ENCODE measurements at places on chromosomes 5 and 9.

GRCh38 chr5:148639081-148639480 lies 15.2 kb downstream of the HTR4 start:
- DNase-seq: no peak

DNA sequence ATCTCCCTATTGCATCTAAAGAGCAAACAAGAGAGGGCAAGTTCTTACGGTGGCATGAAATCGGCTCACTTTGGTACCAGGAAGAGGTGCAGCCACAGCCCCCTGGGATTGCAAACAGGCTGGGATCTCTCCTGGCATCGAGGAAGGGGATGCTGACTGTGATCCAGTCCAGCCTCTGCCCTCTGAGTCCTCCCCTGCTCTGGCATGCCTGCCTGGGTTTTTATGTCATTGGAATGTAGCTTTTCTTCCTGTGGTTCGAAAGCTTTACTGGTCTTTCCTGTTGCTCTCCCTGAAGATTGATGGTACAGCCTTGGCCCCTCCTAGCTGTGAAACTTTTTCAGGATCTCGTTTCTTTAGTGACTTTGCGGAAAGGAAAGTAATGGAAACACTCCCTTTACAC lies 6.6 kb downstream of the SLC46A2 start:
- no peak for DNase-seq

- no peak for DNase-seq
Observed at GRCh38 chr5:178505639-178506407, 84.4 kb downstream of the COL23A1 start.

- no peak for DNase-seq
Observed at GRCh38 chr5:172433513-172433912, 20.8 kb downstream of the SH3PXD2B start.

DNA sequence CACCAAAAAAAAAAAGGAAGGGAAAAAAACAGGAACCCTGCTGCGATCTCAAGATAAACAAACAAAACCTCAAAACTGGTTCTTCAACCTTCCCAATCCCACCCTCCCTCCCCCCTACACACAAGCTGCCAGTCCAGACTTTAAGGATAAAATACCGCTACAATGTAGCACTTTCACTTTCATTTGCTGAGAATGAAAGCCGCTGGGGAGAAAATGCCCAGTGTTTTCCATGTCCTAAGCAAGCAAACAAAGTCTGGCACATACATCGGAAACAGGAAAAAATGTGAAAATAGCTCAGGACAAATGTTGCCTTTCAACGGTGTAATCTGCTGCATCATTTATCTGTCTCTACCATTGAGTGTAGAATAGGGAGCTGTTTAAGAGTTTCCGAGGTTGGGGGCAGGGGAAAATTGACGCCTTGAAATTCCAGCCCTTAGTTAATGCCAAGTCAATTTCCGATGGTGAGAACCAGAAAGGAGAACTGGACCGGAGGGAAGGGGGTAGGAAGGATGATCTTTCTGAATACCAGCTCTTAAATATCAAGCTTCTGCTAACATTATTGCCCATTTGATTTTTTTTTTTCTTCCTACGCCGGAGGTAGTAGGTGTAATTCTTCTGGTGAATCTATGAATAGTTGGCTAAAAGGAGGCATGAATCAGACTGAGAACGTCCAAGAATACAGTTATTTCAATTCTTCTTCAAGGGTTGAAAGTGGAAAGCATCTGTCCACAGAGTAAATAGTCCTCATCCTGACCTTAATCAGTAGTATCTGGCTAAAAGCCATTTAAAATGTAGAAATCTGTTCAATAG lies 1.2 kb upstream of the ADAMTS6 start:
- DNase-seq: no peak

DNA sequence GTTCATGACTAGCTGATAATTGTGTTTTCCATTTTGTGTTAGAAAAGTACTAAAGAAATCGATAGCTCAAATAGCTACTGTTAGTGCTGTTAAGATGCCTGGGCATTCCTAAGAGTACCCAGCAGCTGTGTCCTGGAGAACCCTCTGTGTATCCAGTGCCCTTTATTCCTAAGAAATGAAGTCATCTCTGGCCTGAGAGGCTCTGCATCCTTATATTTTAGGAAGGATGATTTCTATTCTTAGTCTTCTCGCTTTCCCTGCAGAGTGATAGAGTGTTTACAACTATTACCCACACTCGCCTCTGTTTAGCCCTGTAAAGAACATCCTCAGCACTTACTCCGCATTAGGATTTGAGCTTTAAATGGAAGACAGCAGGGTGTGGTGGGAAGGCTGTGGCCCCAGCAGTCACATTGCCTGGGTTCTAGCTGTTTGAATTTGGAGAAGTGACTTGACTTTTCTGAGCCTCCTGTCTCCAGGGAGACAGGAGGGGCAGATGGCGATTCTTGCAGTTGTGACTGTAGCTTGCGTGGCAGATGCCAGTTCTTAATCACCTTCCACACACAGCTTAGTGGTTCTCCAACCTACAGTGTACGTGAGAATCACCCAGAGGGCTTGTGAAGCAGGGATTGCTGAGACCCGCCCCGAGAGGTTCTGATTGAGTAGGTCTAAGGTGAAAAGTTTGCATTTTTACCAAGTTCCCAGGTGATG lies 177.2 kb upstream of the PITX1 start:
- no peak for DNase-seq

DNA sequence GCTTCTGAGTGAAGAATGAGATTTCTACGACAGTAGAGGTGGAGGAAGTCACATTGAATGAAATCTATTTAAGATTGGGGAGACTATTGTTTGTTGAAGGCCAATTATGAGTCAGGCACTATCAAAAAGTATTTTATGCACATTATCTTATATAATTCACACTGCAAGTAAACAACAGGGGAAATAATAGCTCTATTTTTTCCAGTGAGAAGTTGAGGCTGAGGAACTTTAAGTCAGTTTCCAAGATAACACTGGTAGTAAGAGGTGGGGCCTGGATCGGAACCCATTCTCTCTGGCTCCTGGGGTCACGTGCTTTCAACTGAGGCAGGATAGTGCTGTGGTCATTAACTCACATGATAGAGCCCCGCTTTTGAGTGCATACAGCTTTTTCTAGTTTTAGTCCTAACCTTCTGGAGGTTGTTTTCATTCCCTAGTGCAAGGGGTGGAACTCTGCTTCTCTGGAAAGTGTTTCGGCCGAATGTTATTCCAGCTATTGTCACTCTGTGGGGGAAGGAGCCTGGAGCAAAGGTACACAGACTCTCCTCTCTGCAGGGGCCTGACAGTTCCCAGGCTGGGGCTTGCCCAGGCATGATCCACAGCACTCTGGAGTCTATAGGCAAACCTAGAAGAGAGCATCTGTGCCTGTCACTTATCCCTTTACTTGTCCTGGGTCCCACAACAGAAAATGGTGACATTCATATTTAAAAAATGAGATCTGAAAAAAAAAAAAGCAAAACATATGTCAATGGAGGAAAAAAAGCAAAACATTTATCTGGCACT lies 352.4 kb upstream of the ACTBL2 start:
- no peak for DNase-seq

- DNase-seq: peak; percentile 32
Observed at GRCh38 chr9:135939351-135940265, 21.6 kb downstream of the UBAC1 start.

DNA sequence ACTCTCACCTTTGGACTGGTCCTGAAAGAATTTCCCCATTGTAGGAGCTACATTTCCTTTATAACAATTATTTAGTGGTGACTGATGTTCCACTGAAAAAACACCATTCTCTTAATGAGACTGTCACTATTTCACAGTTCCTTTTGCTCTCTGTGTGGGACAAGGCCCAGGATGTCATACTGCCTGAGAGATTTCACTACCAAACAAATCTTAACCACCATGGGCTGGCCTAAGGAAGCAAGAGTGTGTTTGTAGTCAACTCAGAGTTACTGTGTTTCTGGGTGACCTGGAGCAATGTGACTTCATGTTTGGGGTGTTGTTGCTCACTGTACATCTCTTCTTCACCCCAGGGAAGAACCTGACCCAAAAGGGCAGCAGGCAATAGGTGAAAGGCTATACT lies 50.1 kb upstream of the ZNF608 start:
- DNase-seq: no peak

DNA sequence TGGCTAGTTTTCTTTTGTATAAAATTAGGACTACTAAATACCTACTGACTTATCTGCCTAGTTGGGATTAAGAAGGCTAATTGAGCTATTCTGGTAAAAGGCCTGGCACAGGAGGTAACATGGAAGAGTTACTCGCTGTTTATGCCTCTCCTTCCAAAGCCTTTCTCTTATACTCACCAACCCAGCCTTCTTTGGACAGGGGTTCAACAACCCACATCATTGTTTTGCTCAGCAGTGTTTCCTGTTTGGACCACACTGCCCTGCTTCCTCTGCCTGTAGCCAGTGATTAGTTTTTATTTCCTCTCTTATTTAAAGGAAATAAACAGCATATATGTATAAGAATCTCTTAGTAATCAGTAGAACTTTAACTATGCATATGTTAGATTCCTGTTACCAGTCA lies 85.1 kb upstream of the TLX3 start:
- DNase-seq: no peak

DNA sequence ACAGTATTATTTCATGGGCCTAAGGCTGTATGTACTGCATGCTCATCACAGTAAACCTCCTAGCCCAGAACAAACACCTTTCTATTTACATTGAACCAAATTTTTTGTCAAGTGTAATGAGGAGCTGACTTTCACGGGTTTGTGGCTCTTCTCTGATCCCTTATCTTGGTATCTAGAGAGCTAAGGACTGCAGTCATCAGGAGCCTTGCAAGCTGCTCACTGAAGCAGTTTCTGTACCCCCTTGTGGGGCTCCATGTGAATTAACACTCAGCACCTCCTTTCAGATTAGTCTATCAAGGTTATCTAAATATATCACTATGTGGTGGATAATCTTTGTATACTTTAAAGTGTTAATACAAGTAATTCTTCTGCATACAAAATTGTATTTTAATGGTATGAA lies 108.2 kb downstream of the AUH start:
- no peak for DNase-seq

- DNase-seq: no peak
Observed at GRCh38 chr5:77369566-77369965, 122.5 kb downstream of the WDR41 start.

- no peak for DNase-seq
Observed at GRCh38 chr9:93580654-93581380, 4.4 kb downstream of the PHF2 start.

DNA sequence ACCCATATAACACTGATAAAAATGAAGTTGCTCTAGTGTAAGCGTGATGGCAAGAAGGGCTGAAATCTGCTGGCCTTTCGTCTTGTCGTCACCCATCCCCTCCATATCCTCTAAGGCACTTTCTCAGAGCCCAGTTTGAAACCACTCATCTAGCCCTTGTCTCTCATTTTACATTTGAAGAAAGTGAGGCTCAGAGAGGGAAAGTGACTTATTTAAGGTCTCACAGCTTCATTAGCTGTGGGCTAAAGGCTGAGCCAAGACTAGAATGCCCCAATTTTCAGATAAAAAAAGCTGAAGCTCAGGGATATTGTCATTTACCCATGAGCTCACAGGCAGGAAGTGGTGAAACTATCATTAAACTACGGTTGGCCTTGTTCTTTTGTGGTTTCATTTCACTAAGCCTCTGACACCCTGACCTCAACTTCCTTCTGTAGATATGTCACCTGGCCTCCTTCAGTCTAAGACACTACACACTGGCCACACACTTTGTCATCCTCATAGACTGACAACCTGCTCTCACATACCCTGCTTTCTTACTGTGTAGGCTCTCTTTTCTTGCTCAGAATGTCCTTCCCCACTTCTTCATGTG lies 176.7 kb upstream of the DMAC1 start:
- DNase-seq: no peak

GRCh38 chr5:91119981-91120850 lies 262.9 kb downstream of the ARRDC3 start:
- DNase-seq: no peak

- DNase-seq: no peak
Observed at GRCh38 chr9:125701351-125701750, 5.7 kb downstream of the MAPKAP1 start.

GRCh38 chr9:107177857-107178256 lies 105.2 kb upstream of the RAD23B start:
- DNase-seq: no peak

DNA sequence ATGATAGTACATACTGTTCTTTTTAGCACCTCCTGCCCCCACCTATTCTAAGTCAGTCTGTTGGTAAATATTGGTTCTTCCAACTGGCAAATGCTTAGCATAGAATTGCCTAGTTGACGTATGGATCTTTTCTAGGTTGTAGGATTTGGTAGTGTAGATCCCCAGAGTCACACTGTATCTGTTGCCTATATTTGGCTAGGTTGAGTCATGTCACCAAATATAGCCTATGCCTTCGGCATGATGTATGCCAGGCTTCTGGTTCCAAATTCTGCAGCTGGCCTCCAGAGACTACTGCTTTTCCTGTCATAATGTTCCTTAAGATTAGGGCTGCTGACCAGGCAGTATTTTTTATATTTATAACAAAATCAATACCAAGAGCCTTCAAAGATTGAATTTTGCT lies 38.2 kb downstream of the CPEB4 start:
- DNase-seq: no peak

- DNase-seq: no peak
Observed at GRCh38 chr5:78576376-78576775, 72.2 kb downstream of the LHFPL2 start.

- DNase-seq: no peak
Observed at GRCh38 chr5:119678351-119679028, 49.1 kb downstream of the FAM170A start.

DNA sequence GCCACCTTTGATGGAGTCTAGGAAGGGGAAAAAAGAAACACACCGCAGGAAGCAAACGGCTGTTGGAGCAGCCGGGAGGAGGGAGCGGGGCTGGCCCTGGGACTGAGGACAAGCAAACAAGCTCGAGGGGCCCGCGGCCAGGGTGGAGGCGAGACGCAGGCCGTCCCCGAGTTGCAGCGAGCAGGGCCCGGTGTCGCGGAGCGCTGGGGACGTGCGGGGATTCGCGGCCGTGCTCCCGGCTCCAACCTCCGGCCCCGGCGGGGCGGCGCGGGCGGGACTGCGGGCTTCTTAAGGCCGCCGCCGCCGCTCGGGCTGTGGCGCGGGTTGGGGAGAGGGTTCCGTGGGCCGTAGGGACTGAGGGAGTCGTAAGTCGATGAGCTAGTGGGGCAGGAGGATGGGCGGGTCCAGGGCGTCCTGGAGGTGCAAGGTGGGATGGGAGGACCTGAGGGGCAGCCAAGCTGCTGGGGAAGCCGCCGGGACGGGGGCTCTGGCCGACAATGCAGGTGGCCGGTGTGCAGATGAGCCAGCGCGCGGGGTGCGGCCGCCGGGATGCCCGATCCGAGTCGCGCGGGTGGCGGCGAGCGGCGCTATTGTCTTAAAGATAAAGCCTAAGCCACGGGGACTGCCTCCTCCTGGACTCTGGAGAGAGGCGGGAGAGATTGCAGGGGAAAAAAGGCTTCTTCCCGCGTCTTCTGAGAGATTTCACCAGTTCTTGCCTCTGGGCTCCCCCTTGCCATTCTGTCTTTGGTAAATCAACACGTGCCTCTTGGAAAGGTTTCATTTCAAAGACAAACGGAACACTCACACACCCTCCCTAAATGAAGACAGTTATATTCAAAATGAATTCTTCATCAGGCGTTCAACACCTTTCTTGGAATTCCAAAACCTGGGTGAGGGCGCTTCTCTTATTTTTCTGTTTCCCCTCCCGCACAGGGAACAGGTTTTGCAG lies 1.6 kb upstream of the HAPLN1 start:
- no peak for DNase-seq

GRCh38 chr9:93648181-93648580 lies 71.8 kb downstream of the PHF2 start:
- no peak for DNase-seq

GRCh38 chr5:175493726-175494125 lies 15.4 kb downstream of the SFXN1 start:
- no peak for DNase-seq

- no peak for DNase-seq
Observed at GRCh38 chr9:24127519-24127918, 301.5 kb upstream of the ELAVL2 start.

Measured in stimulated activated CD4-positive, alpha-beta T cell treated with anti-CD3 and anti-CD28 coated beads, TNF-alpha, amount 100 ng/mL, for 4 hours (primary cell).